SHP77 treated with DMSO at 0.1 percent for 48 hours (cell line): ENCODE measurements at places on chromosomes 6 and 20.

DNA sequence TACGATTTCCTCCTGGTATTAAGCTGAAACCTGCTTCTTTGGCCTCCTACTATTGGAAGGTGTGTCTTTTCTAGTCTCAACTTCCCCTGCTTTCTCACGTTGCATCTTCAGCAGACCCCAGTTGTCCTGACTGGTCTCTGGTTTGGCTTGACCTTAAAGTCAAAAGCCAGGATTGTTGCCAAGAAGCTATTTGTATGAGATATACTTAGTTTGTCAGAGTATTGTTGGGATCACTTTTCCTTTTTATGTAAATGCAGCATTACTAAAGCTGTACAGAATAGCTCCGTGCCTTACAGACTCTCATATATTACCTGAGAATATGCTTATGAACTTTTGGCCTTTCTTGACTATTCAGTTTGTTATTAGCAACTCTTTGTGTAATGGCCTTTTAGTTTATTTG, 61.1 kb downstream of the TSPYL4 start:
- no peak for DNase-seq

DNA sequence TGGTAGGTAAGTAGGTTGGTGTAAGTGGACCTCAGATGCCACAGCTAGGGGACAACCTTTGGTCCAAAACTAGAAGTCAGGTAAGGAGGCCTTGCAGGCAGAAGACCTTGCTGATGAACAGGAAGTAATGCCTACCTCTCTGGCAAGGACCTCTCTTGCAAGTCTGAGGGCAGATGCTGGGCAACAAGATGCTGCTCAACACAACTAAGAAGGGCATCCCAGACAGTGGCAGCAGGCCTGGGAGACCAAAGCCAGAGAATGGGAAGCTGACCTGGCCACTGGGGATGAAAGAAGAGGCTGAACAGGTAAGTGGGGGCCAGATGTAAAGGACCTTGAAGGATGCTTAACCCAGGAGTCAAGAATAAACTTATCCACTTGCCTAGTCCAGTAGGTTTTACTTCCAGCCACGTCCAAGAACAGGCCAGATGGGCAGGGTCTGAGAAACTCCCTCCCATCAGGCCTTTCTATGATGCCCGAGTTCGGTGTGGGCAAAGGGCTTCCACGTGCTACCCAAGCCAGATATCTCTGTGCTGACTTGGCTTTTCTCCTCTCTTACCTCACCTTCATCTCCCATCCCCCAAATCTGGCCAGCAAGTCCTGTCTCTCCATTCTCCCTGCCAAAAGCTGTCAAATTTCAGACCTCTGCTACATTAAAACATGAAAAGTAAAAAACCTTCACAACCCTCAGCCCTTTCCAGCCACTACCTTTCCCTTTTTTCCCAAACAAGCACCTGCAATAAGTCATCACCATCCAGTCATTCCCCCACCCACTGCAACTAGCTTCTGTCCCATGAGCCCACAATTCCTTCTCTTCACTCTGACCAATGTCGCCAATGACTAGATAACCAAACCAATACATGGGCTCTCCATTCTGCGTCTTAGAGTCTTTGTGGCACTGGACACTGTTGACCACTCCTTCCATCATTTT, 11.5 kb upstream of the PLCG1 start:
- DNase-seq, result no peak

DNA sequence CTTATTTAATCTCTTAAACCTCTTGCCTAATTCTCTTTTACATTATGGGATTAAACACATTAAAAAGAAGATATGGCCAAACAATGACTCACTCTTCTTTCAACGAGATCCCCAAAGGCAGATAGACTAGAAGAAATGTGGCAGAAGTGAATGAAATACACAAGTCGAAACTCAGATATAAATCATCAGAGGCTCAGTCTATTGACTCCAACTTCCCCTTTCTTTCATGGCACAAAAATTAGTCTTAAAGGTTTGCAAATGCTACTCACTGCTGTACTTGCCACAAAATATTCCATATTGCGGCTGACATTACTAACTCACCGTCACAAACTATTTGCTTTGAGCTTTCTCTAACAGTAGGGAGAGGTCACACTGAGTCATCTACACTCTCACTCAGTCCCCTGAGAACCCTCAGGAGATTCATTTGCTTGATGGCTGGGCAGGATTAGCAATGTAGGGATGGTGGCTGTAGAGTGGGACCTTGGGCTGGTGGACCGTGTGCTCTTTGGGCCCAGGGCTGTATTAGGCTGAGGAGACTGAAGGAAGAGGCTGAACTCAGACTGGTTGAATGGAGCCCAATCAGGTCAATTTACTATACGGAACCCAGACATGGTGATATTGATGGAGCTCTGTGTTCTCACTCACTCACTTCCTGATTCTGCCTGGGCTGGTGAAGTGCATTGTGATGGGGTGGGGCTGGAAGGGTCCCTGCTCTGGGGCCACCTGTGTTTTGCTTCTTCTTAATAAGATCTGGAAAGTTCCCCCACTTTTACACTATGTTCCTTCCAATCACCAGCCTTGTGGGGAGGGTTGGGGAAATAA, 42.8 kb upstream of the UBR2 start:
- no peak for DNase-seq

- no peak for DNase-seq
Observed at GRCh38 chr20:37358366-37359150, 12.6 kb downstream of the SRC start.

GRCh38 chr6:105791583-105792318, 294.4 kb upstream of the PRDM1 start:
- DNase-seq, result no peak

DNA sequence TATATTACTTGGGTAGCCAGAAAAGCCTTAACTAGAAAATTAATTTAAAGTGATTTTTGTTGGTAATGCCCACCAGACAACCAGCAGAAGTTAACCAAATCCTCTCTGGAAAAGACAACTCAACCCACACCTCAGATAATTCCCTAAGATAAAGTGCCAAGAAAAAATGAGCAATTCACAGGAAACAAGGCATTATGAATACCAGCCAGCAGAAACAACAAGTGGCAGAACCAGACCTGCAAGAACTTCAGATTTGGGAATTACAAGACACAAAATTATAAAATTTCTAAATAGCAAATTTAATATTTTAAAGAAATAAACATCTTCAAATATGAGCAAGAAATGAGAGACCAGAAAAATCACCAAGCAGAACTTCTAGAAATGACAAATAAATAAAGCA, 80.0 kb upstream of the MRPS10 start:
- DNase-seq, result no peak

GRCh38 chr6:7202950-7203349, 95.2 kb downstream of the RREB1 start:
- DNase-seq, result no peak

GRCh38 chr20:45672765-45673164, 2.7 kb upstream of the WFDC11 start:
- DNase-seq, result no peak

DNA sequence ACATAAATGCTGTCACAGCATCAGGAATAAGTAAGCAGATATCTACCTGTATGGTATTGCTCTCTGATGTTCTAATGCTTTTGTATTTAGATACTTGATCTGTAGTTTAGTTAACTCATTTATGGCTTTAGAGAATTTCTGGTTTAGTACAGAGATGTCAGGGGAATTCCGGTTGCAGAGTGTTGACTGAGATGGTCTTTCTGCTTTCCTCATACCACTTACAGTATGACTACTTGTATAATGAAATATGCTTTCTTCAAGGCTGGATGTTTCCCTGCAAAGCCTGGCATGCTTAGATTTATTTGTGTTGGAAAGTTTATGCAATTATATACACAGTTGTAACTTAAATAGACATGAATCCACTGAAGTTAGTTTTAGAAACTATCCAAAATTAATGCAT, 278.4 kb downstream of the CDH26 start:
- DNase-seq, result no peak
